ENCODE measurements at places on chromosomes 1 and 21. TPM values are rescaled to one million over a fixed set of nuclear protein-coding genes. Genes with fewer than 3 reads are reported as not detected.

Gene CASQ1
- not detected for total RNA-seq

Gene TCHH
- not detected for total RNA-seq

Gene S100A12
- not detected for total RNA-seq

Gene LEPROT
- 21.1 TPM for total RNA-seq

Gene CD164L2
- not detected for total RNA-seq

Gene PHC2
- 34.8 TPM for total RNA-seq

Gene FMN2
- total RNA-seq = not detected

Gene LEFTY1
- 0.39 TPM for total RNA-seq

- no peaks in the 10 kb centered on the region for H3K27me3 ChIP-seq
- no peak for DNase-seq
- no peak overlapping the region for H3K27ac ChIP-seq
- no peak overlapping the region for H3K4me3 ChIP-seq
- H3K36me3 ChIP-seq = no peaks in the 10 kb centered on the region
- H3K4me1 ChIP-seq = no peaks in the 10 kb centered on the region
Observed at GRCh38 chr1:115225993-115226685, 111.9 kb downstream of the NGF start.

DNA sequence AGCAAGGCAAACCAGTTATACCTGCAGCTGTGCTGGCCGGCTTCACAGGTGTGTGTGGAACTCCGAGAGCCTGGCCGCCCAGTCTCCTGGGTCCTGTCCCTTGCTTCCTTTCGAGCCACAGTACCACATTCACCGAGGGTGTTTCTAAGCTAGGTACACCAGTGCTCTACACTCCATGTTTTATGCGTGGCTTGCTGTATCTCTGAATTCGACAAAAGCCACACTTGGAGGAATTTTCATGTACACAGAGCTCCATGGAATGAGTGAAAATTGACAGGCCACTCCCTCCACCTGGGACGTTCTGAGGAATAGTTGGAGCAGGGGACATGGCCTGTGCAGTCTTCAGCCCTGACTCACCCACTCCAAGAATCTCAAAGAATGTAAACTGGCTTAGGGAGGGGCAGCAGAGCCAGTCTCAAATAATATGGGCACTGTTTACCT lies 14.0 kb downstream of the ETS2 start:
- peaks cover 81% of the 10 kb centered on the region for H3K36me3 ChIP-seq
- no peaks in the 10 kb centered on the region for H3K27me3 ChIP-seq
- no peak for DNase-seq
- H3K4me1 ChIP-seq = no peaks in the 10 kb centered on the region
- H3K4me3 ChIP-seq = no peak overlapping the region

DNA sequence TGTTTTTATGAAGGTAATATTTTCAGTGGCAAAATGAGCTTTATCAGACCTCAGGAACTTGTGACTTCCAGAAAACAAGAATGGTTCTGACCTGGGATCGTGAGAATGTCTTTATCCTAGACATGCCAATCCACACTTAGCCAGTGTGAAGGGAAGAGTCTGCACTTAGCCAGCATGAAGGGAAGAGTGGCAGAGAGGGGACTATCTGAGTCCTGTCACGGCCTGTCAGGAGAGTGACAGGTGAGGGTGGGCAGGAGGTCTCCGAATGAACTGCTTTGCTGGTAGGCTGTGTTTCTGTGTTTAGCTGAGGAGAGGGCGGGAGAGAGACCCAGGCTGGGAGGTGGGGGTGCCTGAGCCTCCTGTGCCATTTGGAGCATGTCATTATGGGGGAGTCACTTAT lies 173.1 kb downstream of the KIF26B start:
- H3K27me3 ChIP-seq = no peaks in the 10 kb centered on the region
- no peak overlapping the region for H3K4me3 ChIP-seq
- H3K4me1 ChIP-seq = no peaks in the 10 kb centered on the region
- DNase-seq = no peak
- no peaks in the 10 kb centered on the region for H3K36me3 ChIP-seq
- H3K27ac ChIP-seq = no peak overlapping the region

DNA sequence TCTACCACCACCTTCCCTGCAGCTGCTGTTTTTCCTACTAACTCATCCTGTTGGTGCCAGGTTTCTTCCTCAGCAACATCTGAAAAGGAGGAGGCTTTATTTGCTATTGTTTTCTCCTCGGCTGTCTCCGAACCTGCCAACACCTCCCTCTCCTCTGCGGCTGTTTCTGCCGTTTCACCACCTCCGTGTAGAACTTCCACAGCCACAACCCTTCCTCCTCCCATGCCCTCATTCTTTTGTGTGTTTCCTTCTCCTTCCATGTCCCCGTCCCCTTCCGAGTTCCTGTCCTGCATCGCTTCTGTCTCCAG lies 59.0 kb upstream of the LRRC53 start:
- no peak overlapping the region for H3K4me3 ChIP-seq
- DNase-seq = no peak
- H3K27me3 ChIP-seq = no peaks in the 10 kb centered on the region
- H3K27ac ChIP-seq = no peak overlapping the region

- no peak overlapping the region for H3K4me3 ChIP-seq
- H3K4me1 ChIP-seq = no peaks in the 10 kb centered on the region
- no peaks in the 10 kb centered on the region for H3K36me3 ChIP-seq
- H3K27me3 ChIP-seq = no peaks in the 10 kb centered on the region
- H3K27ac ChIP-seq = no peak overlapping the region
- no peak for DNase-seq
Observed at GRCh38 chr1:165879946-165880345, 52.5 kb downstream of the UCK2 start.

GRCh38 chr1:245409341-245410195 lies 254.8 kb downstream of the KIF26B start:
- no peak for DNase-seq
- no peaks in the 10 kb centered on the region for H3K27me3 ChIP-seq
- no peak overlapping the region for H3K27ac ChIP-seq
- H3K4me3 ChIP-seq = no peak overlapping the region

DNA sequence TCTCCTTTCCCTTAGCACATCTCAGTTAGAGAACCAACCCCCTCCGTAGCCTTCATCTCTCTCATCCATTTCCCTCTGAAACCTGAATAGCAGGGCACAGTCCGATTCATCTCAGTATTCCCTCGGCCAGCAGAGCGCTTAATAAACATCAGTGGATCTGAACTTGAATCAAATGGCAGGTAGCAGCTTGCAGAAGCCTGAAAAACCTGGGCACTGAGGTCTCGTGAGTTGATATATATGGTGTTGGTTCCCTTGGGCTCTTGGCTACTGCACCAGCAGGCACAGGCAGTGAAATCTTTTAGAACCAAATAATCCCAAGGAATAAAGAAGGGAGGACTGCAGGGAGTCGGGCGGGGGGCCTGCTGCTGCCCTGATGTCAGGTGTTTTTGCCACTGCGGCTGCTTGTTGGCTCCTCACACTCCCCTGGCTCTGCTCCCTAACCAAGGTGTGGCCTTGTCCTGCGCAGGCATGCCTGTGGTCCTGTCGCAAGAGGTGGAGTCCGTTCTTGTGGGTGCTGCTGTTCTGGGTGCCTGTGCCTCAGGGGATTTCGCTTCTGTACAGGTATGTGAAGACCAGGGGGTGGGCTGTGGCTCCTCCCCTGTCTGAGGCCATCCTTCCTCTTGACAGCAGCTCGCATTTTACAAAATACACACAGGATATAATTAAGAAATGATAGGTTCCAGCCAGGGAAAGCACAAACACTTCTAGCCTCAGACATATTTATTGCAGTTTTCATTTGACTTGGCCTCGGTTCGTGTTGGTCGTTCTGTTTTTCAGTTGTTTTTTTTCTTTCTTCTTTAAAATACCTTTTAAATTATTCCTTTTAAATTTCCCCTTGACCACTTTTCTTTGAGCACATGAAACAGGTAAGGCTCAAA lies 140.9 kb upstream of the HOOK1 start:
- no peaks in the 10 kb centered on the region for H3K4me1 ChIP-seq
- no peak overlapping the region for H3K4me3 ChIP-seq
- DNase-seq = no peak
- no peaks in the 10 kb centered on the region for H3K36me3 ChIP-seq
- no peaks in the 10 kb centered on the region for H3K27me3 ChIP-seq

GRCh38 chr1:39733161-39733560 lies 5.5 kb upstream of the PPIE start:
- no peak overlapping the region for H3K27ac ChIP-seq
- H3K4me3 ChIP-seq = no peak overlapping the region
- H3K4me1 ChIP-seq = no peaks in the 10 kb centered on the region
- H3K27me3 ChIP-seq = peaks cover 22% of the 10 kb centered on the region
- no peaks in the 10 kb centered on the region for H3K36me3 ChIP-seq

DNA sequence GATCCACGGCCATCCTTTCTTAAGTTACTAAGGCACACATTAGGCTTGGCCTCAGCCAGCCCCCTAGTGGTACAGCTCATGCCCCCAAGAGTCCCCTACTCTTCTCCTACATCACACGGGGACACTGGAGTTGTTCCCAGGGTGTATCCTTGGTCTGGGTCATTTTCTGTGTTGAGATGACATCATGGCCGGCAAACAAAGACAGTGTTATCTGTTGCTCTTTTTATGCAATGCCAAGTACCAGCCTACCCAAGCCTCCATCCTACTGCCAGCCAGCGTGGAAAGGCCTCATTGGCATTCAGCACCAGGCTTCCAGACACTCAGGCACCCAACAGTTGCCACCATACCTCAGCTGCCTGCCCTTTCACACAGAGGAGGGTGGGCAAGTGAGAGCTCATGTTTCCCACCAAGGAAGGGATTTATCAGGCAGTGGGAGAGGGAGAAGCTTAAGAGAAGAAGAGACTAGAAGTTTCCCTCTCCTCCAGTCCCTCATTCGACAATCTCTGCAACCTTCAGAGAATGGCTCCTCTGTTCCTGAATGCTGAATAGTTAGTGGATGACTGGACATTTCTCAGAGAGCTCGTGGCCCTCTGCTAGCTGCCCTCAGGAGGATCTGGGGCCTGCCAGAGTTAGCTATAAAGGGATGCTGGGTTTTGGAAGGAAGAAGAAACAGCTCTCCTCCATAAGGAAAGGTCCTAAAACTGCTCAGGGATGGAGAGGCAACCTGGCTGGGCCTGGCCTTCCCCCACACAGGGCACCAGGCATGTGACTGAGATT lies 17.7 kb downstream of the CBR1 start:
- H3K4me3 ChIP-seq = no peak overlapping the region
- DNase-seq = no peak
- H3K27ac ChIP-seq = no peak overlapping the region

GRCh38 chr1:232831895-232832294 lies 26.7 kb downstream of the MAP10 start:
- no peaks in the 10 kb centered on the region for H3K36me3 ChIP-seq
- no peak overlapping the region for H3K27ac ChIP-seq
- H3K4me3 ChIP-seq = no peak overlapping the region
- no peaks in the 10 kb centered on the region for H3K27me3 ChIP-seq

- H3K27ac ChIP-seq = no peak overlapping the region
- DNase-seq = no peak
- no peak overlapping the region for H3K4me3 ChIP-seq
- H3K27me3 ChIP-seq = no peaks in the 10 kb centered on the region
Observed at GRCh38 chr1:100219883-100220282, 29.8 kb downstream of the DBT start.

DNA sequence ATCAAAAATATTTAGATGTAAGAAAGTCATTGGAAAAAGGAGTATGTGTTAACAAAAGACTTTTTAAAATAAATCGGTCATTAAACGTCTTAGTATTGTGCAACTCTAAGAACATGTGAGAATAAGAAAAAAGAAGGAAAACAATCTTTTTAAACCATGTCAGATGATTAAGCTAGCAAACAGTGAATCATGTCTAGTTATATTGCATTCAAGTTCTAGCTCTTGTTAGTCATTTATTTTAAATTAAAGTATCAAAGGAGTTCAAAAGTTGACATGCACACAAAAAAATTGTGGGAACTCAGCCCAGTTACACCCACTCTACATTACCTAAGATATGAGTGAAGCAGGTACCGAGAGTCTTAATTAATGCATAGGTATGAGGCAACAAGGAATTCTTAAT lies 9.8 kb downstream of the FRRS1 start:
- peaks cover 4% of the 10 kb centered on the region for H3K4me1 ChIP-seq
- H3K36me3 ChIP-seq = no peaks in the 10 kb centered on the region
- H3K27ac ChIP-seq = no peak overlapping the region
- H3K4me3 ChIP-seq = no peak overlapping the region

DNA sequence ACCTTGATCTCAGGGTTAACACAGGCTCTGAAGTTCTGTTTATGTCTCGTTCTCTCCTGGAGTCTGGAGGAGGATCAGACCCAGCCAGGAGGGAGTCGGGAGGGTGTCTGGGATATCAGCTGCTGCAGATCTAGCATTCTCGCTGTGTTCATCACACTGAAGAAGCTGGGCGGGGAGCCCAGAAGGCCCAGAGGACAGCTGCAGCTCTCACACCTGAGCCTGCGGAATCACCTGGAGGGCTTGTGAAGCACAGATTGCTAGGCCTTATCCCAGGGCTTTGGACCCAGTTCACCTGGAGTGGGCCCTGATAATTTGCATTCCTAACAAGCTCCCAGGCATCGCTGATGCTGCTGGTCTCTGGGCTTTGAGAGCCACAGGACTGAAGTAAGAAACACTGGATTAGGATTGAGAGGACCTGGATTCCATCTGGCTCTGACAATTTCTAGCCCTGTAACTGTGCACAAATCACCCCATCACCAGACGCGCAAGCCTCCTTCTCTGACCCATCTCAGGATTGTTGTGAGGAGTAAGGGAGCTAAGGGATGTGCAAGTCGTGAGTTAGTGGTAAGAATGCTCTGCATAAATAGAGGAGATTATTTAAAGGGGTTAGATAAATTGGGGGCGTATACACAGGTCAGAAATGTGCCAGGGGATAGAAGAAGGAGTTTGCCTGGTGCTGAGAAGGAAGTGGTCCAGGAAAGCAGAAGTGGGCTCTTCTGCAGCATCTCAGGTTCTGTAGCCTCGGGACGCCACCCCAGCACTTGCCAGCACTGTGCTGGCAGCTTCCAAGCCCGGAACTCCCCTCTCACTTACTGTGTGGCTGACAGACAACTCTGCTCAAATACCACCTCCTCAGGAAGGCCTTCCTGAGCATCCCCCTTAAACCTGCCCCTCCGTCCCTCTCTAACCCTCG lies 19.1 kb downstream of the ABCA4 start:
- no peak for DNase-seq
- no peak overlapping the region for H3K27ac ChIP-seq
- no peaks in the 10 kb centered on the region for H3K4me1 ChIP-seq
- H3K36me3 ChIP-seq = no peaks in the 10 kb centered on the region
- H3K27me3 ChIP-seq = no peaks in the 10 kb centered on the region

GRCh38 chr1:11888877-11889208 lies 30.1 kb upstream of the NPPB start:
- H3K27me3 ChIP-seq = no peaks in the 10 kb centered on the region
- no peaks in the 10 kb centered on the region for H3K4me1 ChIP-seq
- DNase-seq = no peak

- no peaks in the 10 kb centered on the region for H3K4me1 ChIP-seq
- DNase-seq = no peak
- no peaks in the 10 kb centered on the region for H3K27me3 ChIP-seq
- H3K36me3 ChIP-seq = peaks cover 6% of the 10 kb centered on the region
Observed at GRCh38 chr1:112546076-112546475, 37.3 kb downstream of the WNT2B start.

GRCh38 chr1:22089787-22090186 lies 37.3 kb downstream of the CDC42 start:
- H3K27ac ChIP-seq = peak overlapping the region; percentile 61
- peaks cover 80% of the 10 kb centered on the region for H3K36me3 ChIP-seq
- no peaks in the 10 kb centered on the region for H3K27me3 ChIP-seq
- H3K4me1 ChIP-seq = peaks cover 71% of the 10 kb centered on the region
- peak overlapping the region; percentile 83 for H3K4me3 ChIP-seq
